Large intestine (tissue), 12 donors: ENCODE measurements at places on chromosomes 13 and 19.

DNA sequence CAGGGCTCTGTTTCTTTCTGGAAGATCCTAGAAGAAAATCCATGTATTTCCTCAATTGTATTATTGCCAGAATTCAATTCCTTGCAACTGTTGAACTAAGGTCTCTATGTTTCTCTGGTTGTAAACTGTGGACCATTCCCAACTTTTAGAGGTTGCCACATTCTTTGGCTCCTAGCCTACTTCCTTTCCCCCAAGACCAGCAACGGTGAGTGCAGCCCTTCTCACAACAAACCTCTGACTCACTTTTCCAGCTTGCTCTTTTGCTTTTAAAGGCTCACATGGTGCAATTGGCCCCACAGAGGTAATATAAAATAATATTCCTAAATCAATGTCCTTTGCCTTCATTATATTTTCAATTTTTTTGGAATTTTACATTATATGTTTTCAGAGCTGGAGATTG, 371.3 kb downstream of the SLITRK5 start:
- no peak for DNase-seq

- no peak for DNase-seq
Measured at GRCh38 chr13:37074703-37075102, 15.2 kb upstream of the SUPT20H start.

GRCh38 chr13:40245567-40245966, 420.9 kb downstream of the FOXO1 start:
- no peak for DNase-seq

- DNase-seq, result peak; percentile 66
Measured at GRCh38 chr13:39038569-39039030, 344 bp downstream of the NHLRC3 start.

DNA sequence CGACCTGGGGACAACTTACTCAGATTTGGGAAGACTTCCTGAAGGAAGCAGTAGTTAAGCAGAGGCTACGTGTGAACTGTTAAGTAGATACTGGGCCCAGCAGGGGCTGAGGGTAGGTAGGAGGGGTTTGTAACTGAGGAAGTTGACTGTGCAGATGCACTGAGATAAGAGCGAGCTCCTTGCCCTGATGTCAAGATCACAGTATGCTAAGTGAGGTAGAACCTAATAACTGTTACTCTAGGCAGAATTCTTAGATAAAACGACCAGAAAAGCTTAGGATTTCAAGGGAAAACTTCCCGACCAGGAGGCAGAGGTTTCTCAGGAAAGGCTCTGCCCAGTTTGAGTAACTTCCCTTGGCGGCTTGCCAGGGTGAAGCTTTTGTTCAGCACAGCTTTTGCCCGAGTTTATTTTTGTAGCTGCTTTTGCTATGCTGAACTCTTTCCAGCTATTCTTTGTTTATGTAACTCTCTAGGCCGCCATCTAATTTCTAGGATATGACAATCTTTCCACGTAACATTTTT, 632.1 kb downstream of the DIAPH3 start:
- peak; percentile 58 for DNase-seq

DNA sequence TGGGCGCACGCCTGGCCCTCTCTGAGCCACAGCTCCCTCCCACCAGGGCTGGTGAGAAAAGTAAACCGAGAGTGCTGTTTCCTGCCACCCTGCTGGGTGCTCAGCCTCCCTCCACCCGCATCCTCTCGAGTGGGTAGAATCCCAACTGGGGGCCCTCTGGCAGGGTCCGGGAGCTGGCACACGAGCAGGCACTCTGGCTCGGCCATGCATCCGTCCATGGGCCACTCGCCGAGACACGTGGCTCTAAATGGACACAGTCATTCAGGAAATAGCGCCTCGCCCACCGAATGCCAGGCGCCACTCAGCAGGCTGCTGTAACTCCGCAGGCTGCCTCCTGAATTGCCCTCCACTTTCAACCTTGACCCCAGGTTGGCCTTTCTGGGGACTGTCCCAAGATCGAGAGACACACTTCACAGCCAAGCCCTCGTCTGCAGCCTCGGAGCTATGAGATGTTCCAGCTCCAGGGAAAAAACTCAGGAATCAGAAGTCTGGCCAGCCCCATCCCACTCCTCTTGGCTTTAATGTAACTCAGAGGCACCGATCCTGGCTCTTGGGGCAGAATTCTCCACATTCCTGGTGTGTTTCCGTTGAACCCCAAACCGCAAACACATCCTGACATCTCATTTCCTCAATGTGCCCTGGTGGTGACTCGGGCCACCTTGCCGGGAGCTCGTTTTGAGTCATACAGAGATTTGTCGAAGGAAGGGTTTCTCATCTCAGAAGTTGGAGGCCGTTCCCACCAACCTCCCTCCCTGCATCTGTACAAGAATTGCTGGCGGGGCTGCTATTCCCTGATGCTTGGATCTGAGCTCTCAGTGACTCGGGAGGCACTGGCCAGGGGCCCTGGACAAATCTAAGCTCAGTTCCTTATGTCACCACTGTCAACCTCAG, 14.1 kb downstream of the KLF2 start:
- no peak for DNase-seq

GRCh38 chr13:28889086-28889732, 69.1 kb downstream of the MTUS2 start:
- no peak for DNase-seq

GRCh38 chr13:43401361-43401760, 378.0 kb downstream of the DNAJC15 start:
- DNase-seq, result no peak

DNA sequence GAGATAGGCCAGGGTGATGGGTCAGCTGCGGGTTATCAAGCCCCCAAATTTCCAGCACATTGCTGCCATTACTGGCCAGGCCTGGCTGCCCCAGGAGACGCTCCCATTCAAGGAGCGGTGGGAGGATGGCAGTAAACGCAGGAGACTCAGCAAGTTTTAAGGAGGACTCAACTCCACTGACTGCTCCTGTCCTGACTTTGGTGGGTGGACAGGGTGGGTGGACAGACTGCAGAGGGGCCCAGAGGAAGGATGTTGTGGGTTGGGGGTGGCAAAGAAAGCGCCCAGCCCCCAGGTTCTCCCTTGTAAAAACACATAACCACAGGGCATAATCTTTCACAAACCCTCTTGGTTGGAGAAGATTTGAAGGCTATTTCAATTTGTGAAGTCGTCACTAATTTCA, 4.4 kb downstream of the GJB6 start:
- no peak for DNase-seq

GRCh38 chr13:78198419-78198818, 279.8 kb upstream of the EDNRB start:
- no peak for DNase-seq

- DNase-seq, result no peak
Measured at GRCh38 chr19:30116984-30117555, 175.0 kb downstream of the URI1 start.

DNA sequence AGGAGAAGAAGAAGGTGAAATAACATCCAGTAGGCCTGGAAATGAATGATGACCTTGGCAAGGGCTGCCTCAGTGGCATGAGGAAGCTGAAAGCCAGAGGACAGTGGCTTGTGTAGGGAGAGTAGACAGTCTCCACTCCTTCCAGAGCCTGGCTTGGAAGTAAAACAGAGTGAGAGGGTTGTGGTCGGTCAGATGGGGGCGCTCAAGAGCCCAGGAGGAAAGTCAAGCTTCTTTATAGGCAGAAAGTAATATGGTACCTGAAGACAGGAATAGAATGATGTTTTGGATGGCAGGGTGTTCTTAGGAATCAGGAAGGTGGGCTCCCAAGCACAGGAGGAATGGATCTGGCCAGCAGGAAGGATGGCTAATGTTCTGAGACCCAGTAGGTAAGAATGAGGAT, 75.1 kb upstream of the TSC22D1 start:
- no peak for DNase-seq

GRCh38 chr13:74919914-74920313, 562.1 kb downstream of the TBC1D4 start:
- DNase-seq, result no peak

- DNase-seq, result no peak
Measured at GRCh38 chr13:99256283-99256682, 1.9 kb downstream of the GPR18 start.

- DNase-seq, result no peak
Measured at GRCh38 chr13:60398379-60398891, 1.4 kb downstream of the TDRD3 start.

GRCh38 chr13:26983543-26984320, 187.9 kb downstream of the USP12 start:
- DNase-seq, result no peak

DNA sequence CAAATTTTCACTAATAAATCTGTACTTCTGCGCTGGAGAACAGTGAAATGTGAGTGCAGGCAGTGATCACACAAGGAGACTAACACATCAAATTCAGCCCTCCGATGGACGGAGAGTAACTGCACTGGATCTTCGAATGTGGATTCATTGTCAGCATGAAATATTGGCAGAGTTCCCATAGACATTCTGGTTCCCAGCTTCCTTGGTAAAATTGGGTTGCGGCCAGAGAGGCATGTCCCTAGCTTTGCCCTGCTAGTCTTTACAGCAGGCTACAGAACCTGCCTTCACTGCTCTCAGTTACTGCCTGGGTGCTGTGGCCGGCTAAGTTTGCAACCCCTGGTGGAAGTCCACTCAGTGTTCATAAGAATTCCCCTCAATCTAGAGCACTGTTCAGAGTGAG, 32.3 kb upstream of the UQCRFS1 start:
- DNase-seq, result no peak

DNA sequence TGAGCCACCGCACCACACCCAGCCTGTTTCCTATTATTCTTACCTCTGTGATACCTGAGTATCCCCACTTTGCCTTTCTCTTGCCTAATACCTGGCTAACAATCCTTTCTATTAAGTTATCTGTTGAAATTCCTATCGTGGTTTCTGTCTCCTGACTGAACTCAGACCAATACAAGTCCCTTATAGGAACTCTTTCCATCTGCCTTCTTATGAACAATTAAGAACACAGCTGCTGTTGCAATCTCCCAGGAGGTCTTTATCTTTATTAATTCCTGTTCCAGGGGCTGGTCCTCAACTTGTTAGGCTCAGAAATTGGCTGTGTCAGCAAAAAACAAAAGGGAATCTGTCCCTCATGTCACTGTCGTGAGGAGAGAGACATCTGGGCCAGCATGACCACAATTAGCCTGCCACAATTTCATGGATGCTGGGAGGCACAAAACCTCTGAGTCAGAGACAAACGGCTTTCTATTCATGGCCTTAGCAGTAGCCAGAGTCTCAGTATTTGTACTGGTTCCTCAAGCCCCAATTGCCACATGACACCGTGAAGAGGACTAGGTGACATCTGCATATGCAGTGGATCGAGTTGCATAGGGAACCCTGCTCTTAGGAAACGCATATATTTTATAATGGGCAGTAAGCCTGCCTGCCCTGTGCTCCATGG, 58.2 kb downstream of the NUFIP1 start:
- DNase-seq, result peak; percentile 27

DNA sequence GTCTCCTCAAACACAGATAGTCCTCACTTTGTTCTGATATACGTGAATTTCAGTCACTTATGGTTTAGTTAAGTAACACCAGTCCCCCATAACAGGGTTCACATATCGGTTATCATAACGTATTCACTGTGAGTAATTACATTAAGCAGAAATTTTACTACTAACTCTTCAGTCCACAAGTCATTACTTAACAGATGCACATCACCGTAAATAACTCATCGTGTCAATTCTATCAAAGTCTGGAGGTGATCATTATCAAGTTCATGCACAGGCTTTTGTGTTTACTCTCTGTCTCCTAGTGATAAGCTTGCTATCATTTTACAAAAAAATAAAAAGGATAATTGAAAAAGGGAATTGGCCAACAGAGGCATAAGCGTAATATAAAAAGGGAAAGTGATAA, 287.4 kb upstream of the ATXN8OS start:
- DNase-seq, result no peak

DNA sequence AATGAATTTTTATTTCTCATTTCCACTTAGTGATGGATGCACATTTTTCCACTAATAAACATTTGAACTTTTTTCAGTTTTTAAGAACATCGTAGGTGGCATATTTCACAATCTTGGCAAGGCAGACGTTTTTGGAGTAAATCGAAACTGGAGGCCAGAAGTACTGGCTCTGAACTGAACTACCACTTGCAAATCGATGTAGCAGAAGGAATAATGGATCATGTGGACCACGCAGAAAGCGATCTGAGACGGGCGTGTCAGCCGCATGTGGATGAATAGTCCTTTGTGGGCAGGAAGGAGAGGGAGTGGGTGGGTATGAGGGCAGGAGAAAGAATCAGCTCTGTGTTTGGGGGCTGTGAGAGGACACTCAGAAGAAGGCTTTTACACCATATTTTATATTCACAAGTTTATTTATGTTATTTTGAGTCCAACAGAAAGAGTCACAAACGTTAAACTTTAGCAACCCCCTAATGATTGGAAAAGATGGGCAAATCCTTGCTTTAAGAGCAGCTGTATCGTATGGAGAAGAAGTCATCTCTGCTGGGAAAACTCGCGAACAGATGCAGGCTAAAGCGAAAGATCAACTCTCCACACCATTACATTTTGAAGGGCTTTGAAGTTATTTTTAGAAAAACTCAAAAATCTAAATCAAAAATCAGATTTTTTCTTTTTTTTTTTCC, 90.5 kb downstream of the COL4A2 start:
- no peak for DNase-seq

GRCh38 chr13:113861433-113862030, 2.3 kb downstream of the GAS6 start:
- no peak for DNase-seq

GRCh38 chr13:71399631-71400215, 467.3 kb downstream of the DACH1 start:
- DNase-seq, result no peak

DNA sequence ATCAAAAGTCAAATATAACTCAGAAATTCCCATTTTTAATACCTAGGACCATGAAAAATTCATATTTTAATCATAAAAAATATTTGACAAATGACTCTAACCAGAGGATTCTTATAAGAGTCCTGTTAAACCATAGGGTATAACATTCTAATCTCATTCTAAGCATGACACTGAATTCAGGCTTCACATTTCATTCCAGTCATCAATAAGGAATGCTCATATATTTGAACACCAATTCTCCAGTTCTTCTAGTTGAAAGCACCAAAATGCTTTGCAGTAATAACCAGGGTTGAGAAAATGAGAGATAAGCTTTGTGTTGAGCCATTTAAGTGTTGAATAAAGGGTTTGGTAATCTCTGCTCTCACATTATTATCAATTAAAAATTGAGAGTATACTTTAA, 147.5 kb downstream of the VWA8 start:
- no peak for DNase-seq

DNA sequence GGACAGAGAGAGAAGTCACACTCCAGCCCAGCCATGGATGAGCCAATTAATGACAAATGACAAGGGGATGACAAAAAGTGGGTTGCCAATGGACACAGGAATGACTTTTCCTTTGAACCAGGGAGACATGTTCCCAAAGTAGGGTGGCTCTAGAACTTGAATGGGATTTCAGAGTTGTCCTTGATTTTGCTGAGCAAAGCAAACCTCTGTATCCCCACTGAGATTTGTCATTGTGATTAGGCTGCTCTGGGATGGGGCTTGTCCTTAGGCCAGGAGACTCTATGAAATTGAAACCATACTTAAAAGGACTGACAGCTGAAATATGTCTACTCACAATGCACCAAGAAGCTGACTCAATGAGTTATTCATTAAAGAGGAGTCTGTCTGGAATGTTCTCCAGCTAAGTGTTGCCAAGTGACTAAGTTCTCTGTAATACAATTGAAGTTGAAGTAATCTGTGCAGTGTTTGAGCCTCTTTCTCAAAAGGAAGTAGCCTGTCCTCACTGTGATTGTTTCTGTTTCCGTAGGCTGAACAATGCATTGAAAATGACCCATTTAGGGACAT, 69.0 kb upstream of the PCDH9 start:
- DNase-seq, result no peak

- DNase-seq, result no peak
Measured at GRCh38 chr13:96032717-96033116, 20.5 kb downstream of the UGGT2 start.
